ENCODE measurements at places on chromosomes 12 and 14.

- no peak for DNase-seq
Measured at GRCh38 chr12:116516657-116517056, 42.5 kb upstream of the MAP1LC3B2 start.

DNA sequence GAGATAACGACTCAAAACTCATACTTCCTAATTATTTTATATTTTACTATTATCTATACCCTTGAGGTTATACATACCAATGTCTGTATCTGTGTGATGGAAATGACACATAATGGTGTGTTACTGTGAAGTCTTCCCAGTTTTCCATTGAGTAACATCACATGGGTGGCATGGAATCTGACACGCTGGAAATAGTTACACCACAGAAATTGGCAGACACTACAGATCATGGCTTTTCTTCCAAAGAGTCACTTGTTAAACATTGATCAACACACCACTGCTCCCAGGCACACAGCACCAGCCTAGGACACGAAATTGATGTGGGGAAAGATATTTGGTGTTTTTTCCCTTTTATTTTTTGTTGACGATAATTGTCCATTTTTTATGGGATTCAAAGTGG lies 33.0 kb upstream of the VWF start:
- DNase-seq: no peak

GRCh38 chr12:91093341-91093740 lies 18.0 kb downstream of the LUM start:
- no peak for DNase-seq

- DNase-seq: no peak
Measured at GRCh38 chr14:39491134-39491571, 58.9 kb upstream of the FBXO33 start.

- DNase-seq: no peak
Measured at GRCh38 chr14:71933001-71933587, 865 bp downstream of the RGS6 start.

DNA sequence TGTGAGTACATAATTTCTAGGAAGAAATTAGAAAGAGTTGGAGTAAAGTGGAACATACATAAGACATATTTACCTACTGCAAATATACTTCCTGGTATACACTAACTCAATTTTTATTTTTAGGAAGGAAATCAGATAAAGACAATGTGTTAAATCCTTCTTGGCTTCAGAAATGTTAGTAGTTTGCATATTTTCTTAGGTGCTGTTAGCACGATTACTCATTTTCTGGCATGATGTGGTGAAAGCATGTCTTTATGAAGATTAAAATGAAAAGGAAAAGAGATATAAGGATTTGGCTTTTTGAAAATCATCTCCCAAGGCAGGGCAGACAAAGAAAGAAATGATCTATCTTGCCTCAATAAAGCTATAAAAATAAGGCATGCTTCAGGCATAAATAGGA lies 287.6 kb upstream of the E2F7 start:
- no peak for DNase-seq

DNA sequence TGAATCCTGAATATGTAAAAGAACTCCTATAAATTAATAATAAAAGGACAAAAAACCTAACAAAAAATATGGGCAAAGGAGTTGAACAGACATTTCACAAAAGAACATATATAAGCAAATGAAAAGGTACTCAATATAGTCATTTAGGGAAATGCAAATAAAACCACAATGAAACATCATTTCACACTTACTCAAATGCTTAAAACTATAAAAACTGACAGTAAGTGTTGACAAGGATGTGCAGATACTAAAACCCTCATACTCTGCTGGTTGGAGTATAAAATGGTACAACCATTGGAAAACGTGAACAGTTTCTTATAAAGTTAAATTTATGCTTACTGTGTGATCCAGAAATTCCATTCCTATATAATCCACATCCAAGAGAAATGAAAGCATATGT lies 247.1 kb downstream of the GXYLT1 start:
- DNase-seq: no peak

GRCh38 chr12:89427508-89428156 lies 75.3 kb upstream of the DUSP6 start:
- no peak for DNase-seq

DNA sequence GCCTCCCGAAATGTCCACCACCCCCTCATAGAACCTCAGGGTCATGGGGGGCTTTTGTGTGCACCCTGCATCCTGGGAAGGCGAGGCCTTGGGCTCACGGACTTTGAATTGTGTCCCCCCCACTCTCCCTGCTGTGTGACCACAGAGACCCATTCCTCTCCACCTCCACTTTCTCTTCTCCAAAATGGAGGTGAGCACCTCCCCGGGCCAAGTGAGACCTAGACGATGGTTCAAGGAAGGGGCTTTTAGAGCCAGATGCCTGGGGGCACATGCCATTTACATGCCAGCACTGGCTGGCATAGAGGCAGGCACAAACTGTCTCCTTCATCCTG lies 33.5 kb downstream of the CYP46A1 start:
- no peak for DNase-seq

- no peak for DNase-seq
Measured at GRCh38 chr14:97902630-97903029, 1105.4 kb downstream of the VRK1 start.

DNA sequence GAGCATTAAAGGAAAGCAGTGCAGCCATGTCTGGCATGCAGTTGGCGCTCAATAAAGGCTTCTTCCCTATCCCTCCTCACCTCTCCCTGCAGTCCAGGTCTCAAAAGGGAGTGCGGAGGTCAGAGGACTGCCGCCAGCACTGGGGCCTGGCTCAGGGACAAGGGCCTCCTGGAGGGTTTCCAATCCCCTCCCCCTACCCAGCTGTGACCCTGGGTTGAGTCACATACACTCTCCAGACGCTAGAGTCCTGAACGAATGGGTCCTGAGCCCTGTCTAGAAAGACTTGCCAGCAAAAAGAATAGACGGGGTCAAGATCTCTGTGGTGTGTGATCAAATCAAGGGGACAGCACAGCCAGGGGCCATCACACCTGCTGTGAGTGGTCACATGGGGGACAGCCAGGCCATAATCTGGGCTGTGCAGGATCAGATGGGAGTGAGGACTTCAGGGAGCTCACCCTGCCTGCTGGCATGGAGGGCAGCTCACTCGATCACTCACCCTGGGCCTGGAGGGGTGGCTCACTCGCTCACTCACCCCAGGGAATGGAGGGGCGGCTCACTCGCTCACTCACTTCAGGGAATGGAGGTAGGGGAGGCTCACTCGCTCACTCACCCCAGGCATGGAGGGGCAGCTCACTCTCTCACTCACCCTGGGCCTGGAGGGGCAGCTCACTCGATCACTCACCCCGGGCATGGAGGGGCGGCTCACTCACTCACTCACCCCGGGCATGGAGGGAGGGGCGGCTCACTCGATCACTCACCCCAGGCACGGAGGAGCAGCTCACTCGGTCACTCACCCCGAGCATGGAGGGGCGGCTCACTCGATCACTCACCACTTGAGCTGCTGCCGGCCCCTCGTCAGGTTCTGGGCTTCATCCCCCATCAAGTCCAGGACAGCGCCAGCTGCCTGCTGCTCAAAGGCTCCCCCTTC lies 12.8 kb downstream of the CFAP73 start:
- no peak for DNase-seq

- DNase-seq: no peak
Measured at GRCh38 chr14:95984206-95984605, 55.0 kb upstream of the C14orf132 start.

- no peak for DNase-seq
Measured at GRCh38 chr12:109595321-109595902, 21.8 kb downstream of the MVK start.

All from iPS DF 6.9 (cell line).